Caki2 (cell line): ENCODE measurements at places on chromosomes 1 and 21. TPM values are rescaled to one million over a fixed set of nuclear protein-coding genes. Genes with fewer than 3 reads are reported as not detected.

DNA sequence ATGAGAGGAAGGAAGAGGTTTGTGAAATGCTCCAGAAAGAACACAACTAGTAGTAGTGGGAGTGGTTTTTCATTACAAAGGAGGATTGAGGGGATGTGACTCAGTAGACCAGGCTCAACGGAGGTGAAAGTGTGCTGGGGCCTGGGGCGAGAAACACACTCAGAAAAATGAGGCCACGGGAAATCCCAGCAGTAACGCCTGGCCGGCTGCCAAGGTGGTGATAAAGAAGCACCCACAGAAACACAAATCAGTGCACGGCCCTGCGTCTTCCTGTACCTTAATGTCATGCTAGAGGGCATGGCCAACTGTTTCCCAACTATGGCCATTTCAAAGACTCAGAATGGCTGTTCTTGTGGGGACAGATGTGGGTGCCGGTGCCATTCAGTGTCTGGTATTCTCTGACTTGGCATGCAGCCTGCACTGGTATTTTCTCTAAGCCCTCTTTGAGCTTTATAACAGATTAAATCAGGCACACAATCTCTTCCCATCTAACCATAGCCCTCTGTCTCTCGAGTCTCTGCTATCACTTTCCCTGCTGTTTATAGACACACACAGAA, 38.2 kb downstream of the URB2 start:
- DNase-seq: no peak

GRCh38 chr1:66916320-66916719, 8.3 kb downstream of the DNAI4 start:
- no peak for DNase-seq

DNA sequence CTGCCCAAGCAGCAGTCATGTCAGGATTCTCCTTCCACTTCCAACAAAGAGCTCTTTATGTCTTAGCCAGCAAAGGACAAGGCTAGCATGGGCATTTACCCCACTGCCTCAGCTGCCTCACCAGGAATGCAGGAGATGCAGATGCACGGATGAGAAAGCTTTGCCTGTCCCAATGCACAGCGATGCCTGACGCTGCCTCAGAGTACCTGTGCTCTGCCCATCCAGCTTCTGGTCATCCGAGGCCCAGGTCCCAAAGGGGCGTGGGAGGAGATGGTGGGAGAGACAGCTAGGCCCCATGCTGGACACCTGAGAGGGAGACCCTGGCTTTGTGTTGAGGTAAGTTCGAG, 59.0 kb downstream of the IRF2BP2 start:
- no peak for DNase-seq

DNA sequence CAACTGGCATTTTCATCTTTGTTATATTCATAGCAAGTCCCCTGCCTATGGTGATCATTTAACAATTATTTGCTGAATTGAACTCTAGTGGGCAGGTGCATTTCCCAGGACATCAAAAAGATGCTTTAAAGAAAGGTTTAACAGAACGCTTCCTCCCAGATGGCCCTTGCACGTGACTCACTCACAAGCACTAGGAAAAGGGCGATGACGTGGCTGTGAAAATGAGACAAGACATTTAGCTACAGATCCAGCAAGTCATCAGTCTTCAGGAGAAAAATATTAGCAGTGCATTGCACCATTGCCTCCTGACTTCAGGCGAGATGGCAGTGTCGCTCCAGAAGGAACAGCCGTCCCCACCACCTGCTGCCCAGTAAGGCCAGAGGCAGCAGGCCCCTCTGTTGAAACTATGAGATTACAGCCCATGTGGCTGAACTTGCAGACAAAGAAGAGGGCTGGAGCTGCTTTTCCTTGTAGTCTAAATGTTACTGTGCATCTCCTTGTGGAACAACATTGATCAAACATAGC, 37.2 kb downstream of the DSCAM start:
- no peak for DNase-seq

DNA sequence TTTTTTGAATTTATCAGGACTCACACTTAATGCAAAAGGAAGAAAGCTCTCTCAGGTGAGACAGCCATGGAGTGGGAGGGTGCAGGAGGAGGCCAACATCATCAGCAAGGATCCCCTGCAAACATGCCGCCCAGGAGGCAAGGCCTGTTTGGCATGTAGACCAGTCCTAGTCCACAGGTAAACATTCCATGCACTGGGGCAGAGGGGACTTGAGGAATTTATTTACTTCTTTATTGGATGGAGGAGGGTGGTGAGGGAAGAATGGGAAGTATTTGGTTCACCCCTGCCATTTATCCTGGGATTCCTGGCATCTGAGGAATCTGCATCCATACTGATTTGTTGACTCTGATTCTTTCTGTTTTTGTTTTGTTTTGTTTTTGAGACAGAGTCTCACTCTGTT, 1.5 kb upstream of the UQCRHL start:
- DNase-seq: no peak

Gene GJB5
- total RNA-seq: not detected in 2 replicates

- no peak for DNase-seq
Measured at GRCh38 chr1:168271636-168272035, 9.0 kb upstream of the TBX19 start.

GRCh38 chr1:78223417-78224215, 177.8 kb downstream of the GIPC2 start:
- no peak for DNase-seq

DNA sequence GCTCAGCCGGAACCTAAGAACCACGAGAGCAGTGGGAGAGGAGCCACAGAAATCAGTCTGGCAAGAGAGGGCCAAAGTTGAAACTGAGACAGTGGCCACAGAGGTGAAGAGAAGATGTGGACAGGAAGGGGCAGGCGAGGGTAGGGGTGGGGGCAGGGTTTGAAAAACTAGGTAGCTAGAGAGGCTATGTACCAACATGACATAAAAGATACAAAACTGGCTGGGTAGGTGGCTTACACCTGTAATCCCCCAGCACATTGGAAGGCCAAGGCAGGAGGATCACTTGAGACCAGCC, 28.4 kb upstream of the TIAM1 start:
- DNase-seq: no peak

- DNase-seq: no peak
Measured at GRCh38 chr1:193656841-193657240, 470.4 kb upstream of the B3GALT2 start.

Gene IFNLR1
- 0.17 and 4.1 TPM in 2 replicates for total RNA-seq

DNA sequence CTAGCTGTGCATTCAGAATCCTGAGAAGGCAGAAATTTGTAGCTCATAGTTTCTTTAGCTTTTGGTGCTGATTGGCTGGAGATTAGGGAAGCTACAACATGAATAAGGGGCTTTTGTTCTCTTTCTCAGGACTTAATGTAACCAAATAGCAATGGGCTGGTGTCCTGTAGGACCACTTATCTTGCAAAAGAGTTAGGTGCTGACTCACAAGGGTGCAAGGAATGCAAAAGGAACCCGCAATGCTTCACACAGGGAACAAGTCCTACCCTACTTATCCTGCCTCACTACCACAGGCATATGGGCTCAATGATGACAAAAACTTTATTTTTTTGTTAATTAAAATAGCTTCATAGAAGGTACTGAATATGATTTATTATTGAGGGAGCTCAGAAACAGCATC, 541.5 kb downstream of the AMY1C start:
- DNase-seq: no peak

GRCh38 chr1:185488808-185489207, 171.8 kb upstream of the IVNS1ABP start:
- DNase-seq: no peak

Gene SOX13
- total RNA-seq: 0.06 and 3.4 TPM in 2 replicates

GRCh38 chr1:8397511-8397910, 79.6 kb downstream of the SLC45A1 start:
- DNase-seq: no peak

Gene NRAS
- 55.8 and 56.0 TPM in 2 replicates for total RNA-seq

GRCh38 chr1:34360574-34360973, 183.9 kb downstream of the C1orf94 start:
- peak; percentile 21 for DNase-seq

GRCh38 chr21:44765231-44766013, 36.2 kb downstream of the UBE2G2 start:
- DNase-seq: no peak

DNA sequence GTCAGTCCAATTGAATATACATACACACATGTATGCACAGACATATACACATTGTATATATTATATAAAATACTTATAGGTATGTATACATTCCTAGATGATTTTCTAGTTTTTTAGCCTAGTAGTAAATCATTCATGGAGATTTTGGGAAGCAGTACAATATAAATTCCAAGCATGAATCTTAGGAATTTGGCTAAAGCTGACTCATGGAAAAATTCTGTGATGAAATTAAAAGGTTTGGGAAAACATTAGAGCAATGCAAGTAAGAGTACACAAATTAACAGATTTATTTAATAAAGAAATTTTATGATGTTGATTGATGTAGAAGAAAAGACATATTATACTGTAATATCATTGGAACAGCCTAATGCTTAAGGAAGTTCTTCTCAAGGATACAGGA, 43.7 kb upstream of the PTGFR start:
- DNase-seq: no peak

Gene PTTG1IP
- 423 and 427 TPM in 2 replicates for total RNA-seq

Gene TCHH
- total RNA-seq: not detected in 2 replicates

Gene UBASH3A
- not detected in 2 replicates for total RNA-seq

DNA sequence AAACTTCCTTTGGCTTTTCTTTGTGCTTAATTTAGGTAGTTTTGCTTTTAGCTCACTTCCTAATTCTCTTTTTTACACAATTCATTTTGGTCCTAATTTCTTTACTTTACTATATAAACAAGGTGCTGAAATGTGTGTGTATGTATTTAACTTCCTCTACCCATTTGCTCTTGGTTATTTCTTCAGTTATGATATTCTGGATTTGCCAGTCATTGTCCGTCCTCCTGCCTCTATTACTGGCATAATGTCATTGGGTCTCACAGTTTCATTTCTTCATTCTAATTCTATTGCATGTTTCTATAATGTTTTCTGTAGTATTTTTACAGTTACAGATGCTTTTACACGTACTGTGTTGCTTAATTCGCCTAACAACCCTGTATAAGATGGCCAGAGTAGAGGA, 96.2 kb downstream of the ZMYM4 start:
- DNase-seq: no peak

Gene CFHR5
- not detected in 2 replicates for total RNA-seq

DNA sequence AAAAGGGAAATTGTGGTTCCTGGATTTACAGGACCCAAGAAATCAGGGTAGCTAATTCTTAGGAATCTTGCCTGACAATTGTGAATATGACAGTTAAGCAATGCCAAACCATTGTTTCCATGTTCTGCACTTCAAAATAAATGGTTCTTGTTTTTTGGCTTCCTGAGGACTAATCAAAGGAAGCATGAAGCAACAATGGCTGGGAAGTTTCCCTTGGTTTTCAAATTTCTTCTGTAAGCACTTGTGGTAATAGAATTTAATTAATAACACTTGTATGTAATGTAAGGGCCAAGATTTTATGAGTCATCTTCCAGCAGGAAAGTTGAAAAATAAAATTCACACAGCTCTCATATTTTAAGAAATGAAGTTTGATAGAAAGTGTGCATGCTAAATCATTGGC, 31.7 kb downstream of the JAM2 start:
- no peak for DNase-seq

Gene ELAPOR1
- total RNA-seq: 0.88 and 1.7 TPM in 2 replicates

DNA sequence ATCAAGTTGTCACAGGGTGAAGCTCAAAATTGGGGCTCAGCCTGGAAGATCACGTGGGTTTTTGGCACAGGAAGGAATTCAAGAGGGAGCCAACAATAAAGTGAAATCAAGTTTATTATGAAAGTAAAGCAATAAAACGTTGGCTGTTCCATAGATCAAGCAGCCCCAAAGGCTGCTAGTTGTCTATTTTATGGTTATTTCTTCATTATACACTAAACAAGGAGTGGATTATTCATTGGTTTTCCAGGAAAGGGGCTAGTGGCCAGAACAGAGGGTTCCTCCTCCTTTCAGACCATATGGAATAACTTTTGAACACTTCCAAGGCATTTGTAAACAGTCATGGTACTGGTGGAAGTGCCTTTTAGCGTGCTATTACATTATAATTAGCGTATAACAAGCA, 723.5 kb upstream of the ADAMTS5 start:
- no peak for DNase-seq
